ENCODE measurements at places on chromosomes 3 and 15.

DNA sequence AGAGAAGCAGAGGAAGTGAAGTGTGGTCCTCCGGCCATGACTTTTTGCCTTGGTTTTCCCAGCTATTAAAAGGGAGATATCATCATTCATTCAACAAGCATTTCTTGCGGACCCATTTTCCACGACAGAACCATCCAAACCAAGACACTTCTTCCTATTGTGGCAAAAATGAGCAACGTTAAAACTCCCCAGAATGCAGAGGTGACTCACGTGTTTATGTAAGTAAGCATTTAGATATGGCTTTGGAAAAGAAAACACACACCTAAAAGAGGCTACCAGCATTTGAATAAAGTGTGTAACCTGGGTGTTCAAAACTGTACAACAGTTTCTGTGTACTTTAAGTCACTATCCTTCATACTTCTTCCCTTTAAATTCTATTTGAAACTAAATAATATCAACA is 181.3 kb downstream of the RORA start:
- DNase-seq: no peak

GRCh38 chr3:168051531-168052471 is 43.9 kb downstream of the GOLIM4 start:
- no peak for DNase-seq

GRCh38 chr3:60430205-60430604 is 821.0 kb downstream of the FHIT start:
- DNase-seq: no peak

DNA sequence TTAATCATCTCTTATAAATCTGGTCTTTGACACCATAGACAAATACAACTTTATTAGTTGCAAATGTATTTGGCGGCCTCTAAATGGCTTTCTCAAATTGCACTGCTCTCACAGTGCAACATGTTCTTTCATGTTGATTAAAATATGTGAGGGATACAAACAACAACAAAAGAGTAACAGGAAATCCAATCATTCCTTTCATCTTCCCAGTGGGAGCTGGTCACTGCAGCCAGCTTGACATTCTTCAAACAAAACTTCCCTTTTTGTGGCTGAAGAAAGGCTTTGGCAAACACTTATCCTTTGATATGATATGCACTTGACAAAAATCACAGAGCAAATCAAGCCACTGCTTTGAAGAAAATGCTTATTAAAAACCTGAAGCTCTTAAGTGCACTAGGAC is 973.6 kb downstream of the EPHA3 start:
- DNase-seq: no peak

GRCh38 chr3:171198781-171199472 is 172.4 kb upstream of the SLC2A2 start:
- DNase-seq: no peak

GRCh38 chr3:113213896-113214587 is 2.7 kb downstream of the BOC start:
- DNase-seq: no peak

DNA sequence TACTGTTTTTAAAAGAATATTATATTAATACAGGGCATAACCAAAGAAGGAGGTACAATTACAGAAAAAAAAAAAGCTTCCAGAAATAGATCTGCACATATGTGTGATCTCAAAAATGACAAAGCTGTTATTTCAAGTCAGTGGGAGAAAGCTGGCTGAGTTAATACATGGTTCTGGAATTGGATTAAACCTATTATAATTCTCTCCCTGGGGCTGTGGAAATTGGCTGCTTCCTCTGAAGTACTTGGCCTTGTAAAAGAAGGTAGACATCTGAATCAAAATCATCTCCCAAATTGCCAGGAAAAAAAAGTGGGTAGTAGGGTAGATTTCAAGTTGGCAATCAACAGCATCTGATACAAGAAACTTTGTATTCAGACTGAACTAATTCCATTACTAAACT is 723.9 kb upstream of the ALCAM start:
- no peak for DNase-seq

GRCh38 chr3:194154346-194154745 is 18.4 kb downstream of the HES1 start:
- no peak for DNase-seq

GRCh38 chr3:51969841-51970240 is 2.6 kb upstream of the PCBP4 start:
- no peak for DNase-seq

DNA sequence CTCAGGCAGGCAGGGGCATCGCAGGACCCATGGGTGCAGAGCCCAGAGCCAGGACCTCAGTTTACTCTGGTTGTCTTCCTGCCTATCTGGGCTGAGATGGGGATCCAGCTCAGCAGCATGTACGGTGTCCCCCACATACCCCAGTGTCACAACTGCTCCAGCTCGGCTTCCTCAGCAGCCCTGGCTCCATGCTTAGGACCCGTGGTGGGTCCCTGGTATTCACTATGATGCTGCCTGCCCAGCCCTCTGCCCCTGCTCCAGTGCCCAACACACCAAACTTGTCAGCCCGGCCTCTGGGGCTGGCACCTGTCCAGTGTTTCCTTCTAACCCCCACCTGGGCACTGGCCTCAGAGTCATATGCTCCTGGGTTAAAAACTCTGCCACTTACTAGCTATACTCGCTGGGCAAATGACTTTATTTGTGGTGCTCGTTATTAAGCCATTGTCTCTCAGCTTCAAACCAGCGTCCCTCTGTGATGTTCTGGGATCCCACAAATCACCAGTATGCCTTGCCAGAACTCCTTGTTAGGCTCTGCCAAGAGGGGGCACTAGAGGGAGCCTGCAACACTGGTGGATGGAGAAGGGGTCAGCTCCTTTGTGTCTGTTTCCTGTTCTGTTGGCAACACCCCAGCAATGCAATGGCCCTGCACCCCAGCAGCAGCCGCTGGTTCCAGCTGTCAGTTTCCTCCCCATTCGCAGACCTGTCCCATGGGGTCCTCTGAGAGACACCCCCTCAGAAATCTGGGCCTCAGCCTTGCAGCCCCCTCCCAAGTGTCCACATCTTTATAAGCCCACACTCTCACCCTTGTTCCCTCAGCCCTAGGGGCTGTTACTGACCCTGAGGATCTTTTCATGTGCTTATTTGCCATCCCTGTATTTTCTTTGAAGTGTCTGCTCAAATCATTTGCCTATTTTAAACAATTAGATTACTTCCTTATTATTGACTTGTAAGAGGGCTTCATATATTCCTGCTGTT is 24.1 kb upstream of the MRPS22 start:
- DNase-seq: no peak

DNA sequence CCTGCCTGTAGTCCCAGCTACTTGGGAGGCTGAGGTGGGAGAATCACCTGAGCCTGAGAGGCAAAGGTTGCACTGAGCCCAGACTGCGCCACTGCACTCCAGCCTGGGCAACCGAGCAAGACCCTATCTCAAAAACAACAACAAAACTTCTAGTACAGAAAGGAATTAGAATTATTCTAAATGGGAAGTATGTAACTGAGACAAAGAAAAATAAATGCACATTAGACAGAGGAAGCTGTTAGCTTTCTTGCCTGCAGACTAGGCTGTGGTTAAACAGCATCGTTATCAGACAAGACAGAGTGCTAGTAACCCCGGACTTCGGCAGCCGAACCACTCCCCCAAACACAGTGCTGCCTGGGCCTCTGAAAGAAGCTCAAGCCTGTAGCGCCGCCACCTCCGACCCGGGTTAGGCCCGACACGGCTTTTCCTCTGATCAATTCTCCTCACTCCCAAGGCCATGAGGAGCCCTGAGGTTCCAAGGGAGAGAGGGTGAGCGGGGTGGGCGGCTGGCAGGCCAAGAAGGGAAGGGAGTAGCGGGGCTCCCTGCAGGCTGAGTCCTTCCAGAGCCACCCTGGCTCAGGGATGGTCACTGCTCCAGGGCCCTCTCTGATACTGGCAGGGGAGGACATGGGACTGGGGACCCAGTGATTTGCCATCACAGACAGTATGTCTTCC is 44.8 kb upstream of the MUC4 start:
- no peak for DNase-seq

GRCh38 chr15:66014635-66015182 is 145.4 kb downstream of the RAB11A start:
- DNase-seq: no peak

- no peak for DNase-seq
These were observed 11.6 kb downstream of the MYL3 start for GRCh38 chr3:46851364-46852333.

- no peak for DNase-seq
These were observed at the start of the genes FOXL2 and FOXL2NB for GRCh38 chr3:138946663-138947494. FOXL2 (minus strand) TSS chr3:138947137; CDS start chr3:138946722, 415 bp downstream. FOXL2NB (plus strand) TSS chr3:138947217; CDS start chr3:138947365, 148 bp downstream.

- no peak for DNase-seq
These were observed 1.3 kb upstream of the TRIP4 start for GRCh38 chr15:64386291-64386690.

- DNase-seq: no peak
These were observed 148.6 kb downstream of the SUCNR1 start for GRCh38 chr3:152021951-152022461.

GRCh38 chr15:49989498-49989897 is 129.5 kb downstream of the ATP8B4 start:
- DNase-seq: no peak

DNA sequence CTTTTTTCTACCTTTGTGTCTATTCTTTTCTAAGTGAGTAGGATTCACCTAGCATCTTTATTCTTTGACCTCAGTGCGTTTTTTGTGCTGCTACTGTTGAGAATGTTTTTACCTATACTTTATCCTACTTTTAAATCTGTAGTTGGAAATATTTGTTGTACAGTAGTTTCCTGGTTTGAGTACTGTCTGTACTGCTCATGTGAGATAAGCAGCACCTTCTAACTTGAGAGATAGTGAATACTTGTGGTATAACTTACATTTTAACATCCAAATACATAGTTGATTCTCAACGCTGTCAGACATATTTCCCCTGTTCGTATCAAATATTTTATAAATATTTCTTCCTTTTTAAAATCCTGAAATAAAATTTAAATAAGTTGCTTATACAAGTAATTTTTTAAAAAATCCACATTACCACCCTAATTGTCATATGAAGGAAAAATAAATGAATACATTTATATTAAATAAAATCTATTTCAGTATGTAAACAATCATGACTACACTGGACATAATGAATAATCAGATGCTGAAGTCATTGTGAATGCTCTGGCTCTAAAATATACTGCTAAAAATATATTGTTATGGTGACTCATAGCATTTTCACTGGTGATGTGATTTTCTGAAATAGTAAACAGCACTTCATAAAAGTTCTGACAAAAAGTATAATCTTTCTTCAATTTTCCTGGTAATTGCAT is 17.4 kb downstream of the ATP11B start:
- no peak for DNase-seq

DNA sequence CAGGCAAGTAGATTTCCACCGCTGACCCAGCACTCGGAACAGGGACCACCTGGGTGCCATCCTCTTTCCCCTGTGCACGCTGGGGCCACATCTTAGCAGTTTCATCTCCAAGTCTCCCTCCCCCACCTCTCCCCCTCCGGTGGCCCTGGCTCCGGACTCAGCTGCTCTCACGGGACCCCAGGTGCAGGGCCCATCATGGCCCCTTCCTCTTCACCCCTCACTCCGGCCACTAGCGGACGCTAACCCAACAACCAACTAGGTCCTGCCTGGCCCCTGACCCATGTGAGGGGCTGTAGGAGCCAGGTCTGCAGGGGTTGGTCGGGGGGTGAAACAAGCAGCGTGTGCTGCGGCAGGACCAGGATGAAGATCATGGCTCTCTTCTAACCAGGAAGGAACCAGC is 31.3 kb upstream of the IQSEC1 start:
- no peak for DNase-seq
